ENCODE measurements at places on chromosomes 16 and 17. TPM values are rescaled to one million over a fixed set of nuclear protein-coding genes. Genes with fewer than 3 reads are reported as not detected.

Gene CPD
- total RNA-seq: 60.5 TPM

Gene PYY
- not detected for total RNA-seq

Gene PRR29
- not detected for total RNA-seq

Gene ZP2
- total RNA-seq: not detected

Gene KRTAP3-2
- not detected for total RNA-seq

Gene DBNDD1
- 1.2 TPM for total RNA-seq

Gene KRTAP9-2
- not detected for total RNA-seq

Gene RNF157
- 1.1 TPM for total RNA-seq

Gene KRTAP17-1
- total RNA-seq: not detected

Gene ZFP3
- 6.2 TPM for total RNA-seq

Gene KRTAP4-9
- total RNA-seq: 10.1 TPM

Gene DOC2B
- 7.3 TPM for total RNA-seq

Gene RASL10B
- 2.0 TPM for total RNA-seq

Gene MYOCD
- 0.70 TPM for total RNA-seq

Gene MYLK3
- total RNA-seq: 0.32 TPM

Gene KRTAP4-12
- 6.1 TPM for total RNA-seq

All from suprapubic skin (tissue), 4 donors.